ENCODE measurements at places on chromosomes 2 and 18.

- peaks cover 66% of the 10 kb centered on the region for H3K27me3 ChIP-seq
- H3K36me3 ChIP-seq = no peaks in the 10 kb centered on the region
Measured at GRCh38 chr18:49878015-49878414, 64.7 kb upstream of the ACAA2 start.

DNA sequence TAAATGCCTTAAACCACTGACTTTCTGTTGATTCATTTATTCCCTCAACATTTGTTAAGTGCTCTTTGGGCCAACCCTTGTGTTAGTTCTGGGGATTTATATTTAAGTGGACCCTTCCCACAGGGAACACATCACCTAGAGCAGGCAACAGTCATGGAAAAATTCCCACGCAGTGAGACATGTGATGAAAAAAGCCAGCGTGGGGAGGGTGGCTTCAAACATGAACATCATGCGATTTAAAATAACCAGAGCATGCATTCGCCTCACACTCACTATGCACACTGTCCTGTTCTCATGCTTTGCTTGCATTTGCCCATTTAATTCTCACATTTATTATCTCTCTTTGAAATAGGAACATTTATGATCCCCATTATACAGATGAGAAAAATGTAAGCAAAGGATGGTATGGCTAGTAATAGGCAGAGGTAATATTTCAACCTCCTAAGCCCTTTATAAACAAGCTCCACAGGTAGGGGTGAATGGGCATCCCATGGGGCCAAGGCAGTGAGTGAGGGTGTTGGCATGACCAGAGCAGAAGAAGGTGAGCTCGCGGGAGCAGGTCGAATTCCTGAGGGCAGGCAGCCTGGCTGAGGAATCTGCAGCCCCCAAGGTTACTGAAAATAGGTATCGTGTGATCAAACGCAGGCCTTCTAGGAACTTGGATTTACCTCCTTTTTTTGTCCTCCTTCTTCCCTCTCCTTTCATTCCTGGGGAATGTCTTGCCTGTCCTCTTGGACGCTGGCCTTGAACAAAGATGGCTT is 297.8 kb downstream of the MYCN start:
- H3K4me1 ChIP-seq = no peaks in the 10 kb centered on the region
- no peak overlapping the region for H3K27ac ChIP-seq
- no peak for DNase-seq
- H3K27me3 ChIP-seq = peaks cover 21% of the 10 kb centered on the region
- no peaks in the 10 kb centered on the region for H3K36me3 ChIP-seq

DNA sequence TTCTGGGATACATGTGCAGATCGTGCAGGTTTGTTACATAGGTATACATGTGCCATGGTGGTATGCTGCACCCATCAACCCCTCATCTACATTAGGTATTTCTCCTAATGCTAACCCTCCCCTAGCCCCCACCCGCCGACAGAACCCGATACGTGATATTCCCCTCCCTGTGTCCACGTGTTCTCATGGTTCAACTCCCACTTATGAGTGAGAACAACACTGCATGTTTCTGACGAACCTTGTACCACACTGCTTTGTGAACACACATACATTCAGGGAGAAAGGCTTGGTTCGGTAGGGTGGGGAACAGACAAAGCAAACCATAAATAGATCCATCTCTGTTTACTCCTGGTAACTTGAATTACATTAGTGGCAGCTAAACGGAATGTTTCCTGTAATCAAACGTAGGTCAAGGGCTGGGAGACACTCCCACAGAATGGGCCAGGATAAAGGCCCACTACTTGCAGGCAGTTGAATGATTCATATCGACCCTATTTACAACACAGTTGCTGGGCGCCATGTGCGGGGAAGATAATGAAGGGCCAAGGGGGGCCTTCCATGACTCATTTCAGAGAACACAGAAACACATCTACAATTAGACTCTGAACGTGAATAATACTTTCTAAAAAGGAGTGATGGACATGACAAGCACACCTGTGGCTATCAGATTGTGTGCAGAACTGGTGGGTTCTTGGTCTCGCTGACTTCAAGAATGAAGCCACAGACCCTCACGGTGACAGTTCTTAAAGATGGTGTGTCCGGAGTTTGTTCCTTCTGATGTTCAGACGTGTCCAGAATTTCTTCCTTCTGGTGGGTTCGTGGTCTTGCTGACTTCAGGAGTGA is 56.8 kb upstream of the KIDINS220 start:
- no peaks in the 10 kb centered on the region for H3K27me3 ChIP-seq
- DNase-seq = no peak
- no peak overlapping the region for H3K4me3 ChIP-seq
- H3K4me1 ChIP-seq = no peaks in the 10 kb centered on the region
- peaks cover 11% of the 10 kb centered on the region for H3K36me3 ChIP-seq

GRCh38 chr18:58005885-58006523 is 38.0 kb upstream of the NEDD4L start:
- peaks cover 6% of the 10 kb centered on the region for H3K27me3 ChIP-seq
- no peaks in the 10 kb centered on the region for H3K36me3 ChIP-seq
- no peak overlapping the region for H3K27ac ChIP-seq
- H3K4me3 ChIP-seq = no peak overlapping the region
- no peaks in the 10 kb centered on the region for H3K4me1 ChIP-seq

- H3K4me1 ChIP-seq = peaks cover 29% of the 10 kb centered on the region
- DNase-seq = no peak
- H3K4me3 ChIP-seq = no peak overlapping the region
- no peaks in the 10 kb centered on the region for H3K36me3 ChIP-seq
- H3K27me3 ChIP-seq = peaks cover 38% of the 10 kb centered on the region
- no peak overlapping the region for H3K27ac ChIP-seq
Measured at GRCh38 chr2:234491897-234492296, 5.0 kb downstream of the ARL4C start.

DNA sequence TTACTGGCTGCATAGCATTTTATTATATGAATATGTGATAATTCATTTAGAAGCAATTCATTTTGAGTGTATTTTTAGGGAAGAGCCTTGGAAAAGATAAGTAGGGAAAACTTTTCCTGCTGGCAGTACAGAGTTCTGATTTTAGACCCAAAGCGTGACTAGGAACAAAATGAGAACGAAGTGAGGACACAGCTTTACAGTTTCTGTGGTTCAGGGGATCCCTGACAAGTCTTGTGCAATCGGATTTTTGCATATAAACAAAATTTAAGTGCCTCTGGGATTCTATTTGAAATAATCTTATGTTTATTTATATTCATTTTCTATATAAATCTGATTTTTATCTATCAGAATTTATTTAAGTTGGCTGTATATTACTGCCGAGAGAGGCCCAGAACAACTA is 389.1 kb downstream of the LRRTM1 start:
- no peak overlapping the region for H3K27ac ChIP-seq
- no peak for DNase-seq
- no peaks in the 10 kb centered on the region for H3K36me3 ChIP-seq
- no peak overlapping the region for H3K4me3 ChIP-seq
- H3K4me1 ChIP-seq = no peaks in the 10 kb centered on the region

- no peak overlapping the region for H3K4me3 ChIP-seq
- no peak overlapping the region for H3K27ac ChIP-seq
- H3K27me3 ChIP-seq = no peaks in the 10 kb centered on the region
- DNase-seq = no peak
- H3K36me3 ChIP-seq = peaks cover 82% of the 10 kb centered on the region
Measured at GRCh38 chr2:117820444-117820843, 6.0 kb downstream of the DDX18 start.

DNA sequence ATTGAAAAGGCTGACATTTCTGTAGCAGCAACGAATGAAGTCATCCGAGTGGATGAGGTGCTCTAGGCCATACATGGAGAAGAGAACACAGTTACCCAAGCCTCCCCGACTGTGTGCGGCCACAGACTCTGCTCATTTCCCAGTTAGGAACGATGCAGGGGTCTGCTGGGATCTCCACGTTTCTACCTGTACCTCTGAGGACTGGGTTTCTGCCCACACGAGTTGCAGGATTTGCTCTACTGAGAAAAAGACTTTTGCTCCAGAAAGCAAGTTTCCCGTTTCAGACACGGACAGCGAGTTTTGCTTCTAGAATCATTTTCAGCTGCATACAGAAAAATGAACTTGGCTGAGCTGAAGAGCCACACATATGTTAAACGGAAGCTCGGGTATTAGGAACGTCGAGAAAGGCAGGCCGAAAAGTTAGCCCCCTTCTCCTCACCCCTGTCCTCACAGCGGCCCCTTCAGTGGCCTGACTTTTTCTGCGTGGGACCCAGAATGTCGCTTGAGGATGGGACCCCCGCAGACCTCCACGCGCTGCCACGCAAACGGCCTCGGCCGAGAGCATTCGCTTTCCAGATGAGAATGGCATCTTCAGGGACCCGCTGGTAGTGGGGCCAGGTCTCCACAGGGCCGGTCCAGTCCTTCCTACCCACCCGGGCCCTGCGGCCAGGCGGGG is 582 bp upstream of the RAB31 start:
- peak overlapping the region; percentile 86 for H3K27ac ChIP-seq
- DNase-seq = no peak
- peak overlapping the region; percentile 84 for H3K4me3 ChIP-seq
- H3K27me3 ChIP-seq = no peaks in the 10 kb centered on the region
- H3K36me3 ChIP-seq = no peaks in the 10 kb centered on the region

DNA sequence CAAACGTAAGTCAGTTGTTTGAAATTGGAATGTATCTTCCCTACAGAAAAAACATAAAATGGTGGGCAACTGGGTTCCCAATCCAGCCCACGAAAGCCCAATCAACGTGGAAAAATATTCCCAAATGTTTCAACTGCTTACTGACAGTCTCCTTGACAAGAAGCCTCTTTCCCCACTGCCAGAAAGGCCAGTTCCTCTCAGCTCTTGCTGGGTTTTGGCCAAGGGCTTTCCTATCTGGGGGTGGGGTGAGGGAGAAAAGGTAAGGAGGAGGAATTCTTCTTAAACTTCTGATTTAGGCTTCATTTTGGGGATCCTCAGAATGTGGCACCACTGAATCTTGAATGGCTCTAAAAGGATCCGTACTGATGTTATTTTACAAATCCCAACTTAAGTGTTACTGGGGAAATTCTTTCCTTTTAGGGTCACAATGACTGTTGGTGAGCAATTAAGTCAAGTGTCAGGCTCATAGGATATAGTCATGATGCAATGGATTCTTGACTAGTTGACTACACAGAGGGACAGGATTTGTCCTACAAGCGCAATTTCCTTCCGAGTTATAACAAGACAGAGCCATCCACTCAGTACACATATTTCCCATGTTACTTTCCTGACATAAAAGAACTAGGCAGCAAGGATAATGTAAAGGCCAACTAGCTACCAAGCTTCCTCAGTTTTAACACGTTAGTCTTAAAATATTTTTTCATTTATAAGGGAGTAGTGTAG is 73.6 kb downstream of the SPRED2 start:
- no peak overlapping the region for H3K4me3 ChIP-seq
- no peak for DNase-seq
- no peaks in the 10 kb centered on the region for H3K27me3 ChIP-seq
- H3K36me3 ChIP-seq = no peaks in the 10 kb centered on the region
- H3K4me1 ChIP-seq = peaks cover 76% of the 10 kb centered on the region

DNA sequence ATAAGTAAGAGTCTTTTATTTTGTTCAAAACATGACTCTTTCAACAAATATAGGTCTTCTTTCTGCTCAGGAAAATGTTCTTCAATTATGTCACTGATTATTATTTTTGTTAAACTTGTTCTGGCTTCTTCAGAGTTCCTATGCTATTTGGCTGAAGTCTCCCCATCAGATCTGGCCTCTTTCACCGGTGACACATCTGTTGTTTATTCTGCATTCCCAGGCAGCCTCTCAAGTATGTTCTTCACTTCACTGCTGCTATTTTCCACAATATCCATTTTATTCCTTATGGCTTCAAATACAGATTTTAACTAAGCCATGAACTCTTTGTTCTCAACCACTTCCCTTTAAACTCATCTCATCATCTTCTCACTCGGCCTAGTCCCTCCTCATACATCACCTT is 45.7 kb downstream of the HDAC4 start:
- H3K27me3 ChIP-seq = no peaks in the 10 kb centered on the region
- peaks cover 23% of the 10 kb centered on the region for H3K36me3 ChIP-seq
- peaks cover 36% of the 10 kb centered on the region for H3K4me1 ChIP-seq
- peak overlapping the region; percentile 59 for H3K27ac ChIP-seq
- DNase-seq = no peak

GRCh38 chr18:49243391-49243790 is 217.1 kb downstream of the DYM start:
- no peak overlapping the region for H3K27ac ChIP-seq
- H3K27me3 ChIP-seq = no peaks in the 10 kb centered on the region
- peaks cover 7% of the 10 kb centered on the region for H3K4me1 ChIP-seq
- no peak for DNase-seq
- H3K36me3 ChIP-seq = peaks cover 13% of the 10 kb centered on the region

GRCh38 chr2:150303281-150303680 is 184.2 kb downstream of the RND3 start:
- DNase-seq = no peak
- H3K27me3 ChIP-seq = no peaks in the 10 kb centered on the region
- H3K27ac ChIP-seq = no peak overlapping the region
- no peak overlapping the region for H3K4me3 ChIP-seq
- no peaks in the 10 kb centered on the region for H3K4me1 ChIP-seq
- no peaks in the 10 kb centered on the region for H3K36me3 ChIP-seq

GRCh38 chr2:10022966-10023662 is 20.2 kb upstream of the KLF11 start:
- H3K27ac ChIP-seq = no peak overlapping the region
- no peak for DNase-seq
- peaks cover 4% of the 10 kb centered on the region for H3K4me1 ChIP-seq
- no peak overlapping the region for H3K4me3 ChIP-seq
- H3K36me3 ChIP-seq = no peaks in the 10 kb centered on the region

DNA sequence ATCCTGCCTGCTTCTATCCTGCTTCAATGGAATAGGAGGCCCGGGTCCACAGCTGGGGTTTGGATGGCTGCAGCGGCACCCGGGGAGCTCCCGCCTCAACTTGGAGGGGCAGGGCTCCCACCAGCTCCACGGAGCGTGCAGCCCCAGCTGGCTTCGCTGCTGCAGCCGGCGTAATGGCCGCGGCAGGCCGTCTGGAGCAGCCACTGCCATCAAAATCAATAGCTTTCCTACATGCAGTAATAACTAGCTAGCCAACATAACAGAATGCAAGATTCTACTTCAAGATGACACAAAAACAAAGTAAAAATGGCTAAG is 154.2 kb upstream of the RMP24 start:
- no peaks in the 10 kb centered on the region for H3K27me3 ChIP-seq
- DNase-seq = no peak
- H3K4me3 ChIP-seq = no peak overlapping the region
- H3K36me3 ChIP-seq = no peaks in the 10 kb centered on the region

DNA sequence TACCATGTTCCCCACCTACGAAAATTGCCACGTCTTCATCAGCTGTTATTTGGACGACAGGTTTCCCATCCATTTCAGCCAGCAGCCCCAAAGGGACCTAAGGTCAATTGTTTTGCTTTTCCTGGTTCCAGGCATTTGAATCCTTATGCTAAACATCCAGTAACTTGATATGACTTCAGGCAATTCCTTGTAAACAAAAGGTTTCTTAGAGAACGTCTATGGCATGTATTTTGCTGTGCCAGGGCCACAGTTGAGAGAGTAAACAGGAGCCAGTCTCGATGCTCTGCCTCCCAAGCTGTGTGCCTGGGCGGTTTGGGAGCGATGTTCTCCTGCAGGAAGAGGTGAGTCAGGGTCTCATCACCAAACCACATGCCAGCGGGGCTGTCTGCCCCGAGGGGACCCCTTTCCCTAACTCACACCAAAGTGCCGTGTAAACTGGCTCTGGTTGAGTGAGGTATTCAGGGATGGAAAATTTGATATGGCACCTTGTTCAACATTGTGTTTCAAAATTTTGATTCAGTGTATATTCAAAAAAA is 12.9 kb upstream of the MC5R start:
- H3K4me3 ChIP-seq = no peak overlapping the region
- H3K4me1 ChIP-seq = no peaks in the 10 kb centered on the region
- DNase-seq = no peak
- no peak overlapping the region for H3K27ac ChIP-seq
- H3K27me3 ChIP-seq = peaks cover 24% of the 10 kb centered on the region

- no peaks in the 10 kb centered on the region for H3K27me3 ChIP-seq
- no peak overlapping the region for H3K27ac ChIP-seq
- no peaks in the 10 kb centered on the region for H3K36me3 ChIP-seq
- H3K4me3 ChIP-seq = no peak overlapping the region
- DNase-seq = no peak
- no peaks in the 10 kb centered on the region for H3K4me1 ChIP-seq
Measured at GRCh38 chr2:96939415-96939814, 47.0 kb downstream of the FAM178B start.
